ENCODE measurements at places on chromosomes 3 and 15.
A peak's percentile ranks its signal among the peaks of the same experiment; 100 is the strongest.

DNA sequence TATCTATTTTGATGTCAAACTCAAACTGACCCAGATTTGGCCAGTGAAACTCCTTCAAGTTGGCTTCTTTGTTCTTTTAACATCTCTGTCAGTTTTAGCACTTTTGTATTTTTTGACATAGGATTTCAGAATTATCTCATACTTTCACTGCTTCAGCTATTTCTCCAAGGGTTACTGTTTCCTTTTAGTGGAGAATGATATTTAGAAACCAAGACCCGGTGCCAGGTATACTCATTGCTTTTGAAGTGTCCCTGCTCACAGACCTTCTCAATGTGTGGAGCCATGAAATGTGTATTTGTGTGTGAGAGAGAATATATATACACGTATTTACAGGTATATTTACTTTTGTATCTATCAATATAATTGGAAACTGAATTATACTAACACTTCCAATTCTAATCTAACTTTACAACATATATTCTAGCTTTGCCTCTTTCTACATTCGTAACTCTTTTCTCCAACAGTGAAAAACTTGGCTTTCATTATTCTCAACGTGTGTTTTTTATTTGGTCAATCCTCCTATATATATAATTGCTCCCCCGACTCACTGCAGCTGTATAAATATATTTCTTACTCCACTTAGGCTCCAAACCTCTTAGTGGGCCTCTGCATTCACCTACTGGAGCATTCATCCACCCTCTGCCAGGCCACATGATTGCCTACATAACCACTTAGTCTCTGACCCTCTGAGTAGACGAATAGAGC lies 54.0 kb downstream of the OTOL1 start:
- no peak overlapping the region for H3K27ac ChIP-seq
- no peak for DNase-seq
- H3K4me3 ChIP-seq: no peak overlapping the region
- no peaks in the 10 kb centered on the region for H3K36me3 ChIP-seq
- H3K4me1 ChIP-seq: no peaks in the 10 kb centered on the region
- no peaks in the 10 kb centered on the region for H3K27me3 ChIP-seq

GRCh38 chr3:48475188-48475587 lies 28.7 kb downstream of the ATRIP start:
- H3K4me3 ChIP-seq: no peak overlapping the region
- DNase-seq: no peak
- H3K4me1 ChIP-seq: peaks cover 9% of the 10 kb centered on the region
- H3K27ac ChIP-seq: no peak overlapping the region
- H3K27me3 ChIP-seq: no peaks in the 10 kb centered on the region

GRCh38 chr3:114721864-114722263 lies 425.2 kb downstream of the ZBTB20 start:
- H3K4me1 ChIP-seq: peaks cover 58% of the 10 kb centered on the region
- H3K4me3 ChIP-seq: no peak overlapping the region
- no peak overlapping the region for H3K27ac ChIP-seq
- no peak for DNase-seq

DNA sequence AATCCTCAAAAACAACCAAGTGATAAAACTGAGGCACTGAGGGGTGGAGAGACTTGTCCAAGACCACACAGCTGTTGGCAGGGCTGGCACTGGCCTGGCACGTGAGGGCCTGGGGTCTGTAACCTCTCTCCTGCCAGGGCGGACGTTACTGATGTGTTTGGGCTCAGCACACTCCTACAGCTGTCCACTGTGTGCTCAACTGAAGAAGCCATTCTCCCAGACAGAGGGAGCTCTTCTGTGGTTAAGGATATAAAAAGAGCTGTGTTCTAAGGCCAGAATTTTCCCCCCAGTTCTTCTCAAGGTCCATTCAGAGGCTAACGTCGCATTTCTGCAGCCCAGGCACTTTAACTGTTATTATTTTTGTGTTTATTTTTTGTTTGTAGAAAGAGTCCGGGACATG lies 429.0 kb upstream of the ATP11B start:
- H3K4me3 ChIP-seq: no peak overlapping the region
- no peaks in the 10 kb centered on the region for H3K27me3 ChIP-seq
- H3K36me3 ChIP-seq: no peaks in the 10 kb centered on the region
- no peak for DNase-seq
- no peak overlapping the region for H3K27ac ChIP-seq

- H3K27ac ChIP-seq: no peak overlapping the region
- H3K36me3 ChIP-seq: no peaks in the 10 kb centered on the region
- DNase-seq: no peak
- no peaks in the 10 kb centered on the region for H3K27me3 ChIP-seq
These were observed 9.2 kb upstream of the MME start for GRCh38 chr3:155070932-155071387.

- no peak overlapping the region for H3K4me3 ChIP-seq
- no peak overlapping the region for H3K27ac ChIP-seq
- peaks cover 12% of the 10 kb centered on the region for H3K4me1 ChIP-seq
- no peaks in the 10 kb centered on the region for H3K27me3 ChIP-seq
These were observed 316.7 kb upstream of the TBL1XR1 start for GRCh38 chr3:177513815-177514610.

- H3K27me3 ChIP-seq: no peaks in the 10 kb centered on the region
- peaks cover 10% of the 10 kb centered on the region for H3K4me1 ChIP-seq
- peak; percentile 13 for DNase-seq
- H3K36me3 ChIP-seq: no peaks in the 10 kb centered on the region
- no peak overlapping the region for H3K4me3 ChIP-seq
- H3K27ac ChIP-seq: no peak overlapping the region
These were observed 4.8 kb downstream of the GALNT15 start for GRCh38 chr3:16179261-16179660.

DNA sequence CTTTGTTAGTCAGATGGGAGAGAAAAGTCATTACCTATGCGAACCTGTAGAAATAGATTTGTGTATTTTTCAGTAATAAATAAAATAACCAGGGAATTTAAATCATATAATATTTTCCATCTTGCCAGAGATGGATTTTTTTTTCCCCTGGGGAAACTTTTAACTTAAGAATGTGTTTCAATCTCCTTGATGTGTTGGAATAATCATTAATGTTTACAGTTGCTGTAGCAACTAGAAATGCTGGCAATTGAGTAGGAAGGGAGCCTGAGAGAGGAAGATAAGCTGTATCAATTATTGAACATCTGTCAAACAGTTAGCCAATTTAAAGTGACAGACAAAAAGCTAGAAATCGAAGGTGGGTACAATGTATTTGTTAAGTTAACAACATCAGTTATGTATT lies 259.5 kb downstream of the IL5RA start:
- peak overlapping the region; percentile 39 for H3K27ac ChIP-seq
- no peaks in the 10 kb centered on the region for H3K27me3 ChIP-seq
- no peak for DNase-seq
- no peaks in the 10 kb centered on the region for H3K36me3 ChIP-seq
- no peak overlapping the region for H3K4me3 ChIP-seq

GRCh38 chr15:67548236-67548852 lies 5.8 kb downstream of the MAP2K5 start:
- no peak overlapping the region for H3K4me3 ChIP-seq
- H3K27me3 ChIP-seq: no peaks in the 10 kb centered on the region
- DNase-seq: no peak
- H3K27ac ChIP-seq: no peak overlapping the region
- H3K36me3 ChIP-seq: peaks cover 3% of the 10 kb centered on the region

- H3K4me3 ChIP-seq: no peak overlapping the region
- DNase-seq: no peak
- H3K36me3 ChIP-seq: no peaks in the 10 kb centered on the region
- H3K27me3 ChIP-seq: no peaks in the 10 kb centered on the region
- no peaks in the 10 kb centered on the region for H3K4me1 ChIP-seq
- H3K27ac ChIP-seq: no peak overlapping the region
These were observed 688.6 kb upstream of the ZNF385D start for GRCh38 chr3:22439626-22440025.

- no peaks in the 10 kb centered on the region for H3K4me1 ChIP-seq
- no peaks in the 10 kb centered on the region for H3K27me3 ChIP-seq
- DNase-seq: no peak
- H3K4me3 ChIP-seq: no peak overlapping the region
- no peak overlapping the region for H3K27ac ChIP-seq
These were observed 10.3 kb downstream of the ALG1L2 start for GRCh38 chr3:130091958-130092357.

DNA sequence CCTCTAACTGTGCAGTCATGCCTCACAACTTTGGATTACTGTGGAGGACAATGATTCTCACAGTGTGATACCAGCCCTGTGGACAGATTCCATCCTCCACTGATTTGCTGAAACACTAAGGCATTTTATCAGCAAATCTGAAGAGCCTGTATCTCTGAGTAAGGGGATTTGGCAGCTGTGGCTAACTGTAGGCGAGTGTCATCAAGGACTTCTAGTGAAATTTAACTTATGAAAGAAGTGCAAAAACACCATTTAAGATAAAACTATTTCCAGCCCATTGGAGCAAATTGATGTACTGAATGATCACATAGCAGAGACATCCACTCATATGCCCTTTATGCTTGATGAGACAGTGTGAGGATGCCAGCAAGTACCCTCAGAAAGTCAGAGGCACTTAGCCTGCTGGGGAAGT lies 13.9 kb upstream of the TMPRSS7 start:
- DNase-seq: no peak
- H3K27me3 ChIP-seq: no peaks in the 10 kb centered on the region
- no peak overlapping the region for H3K4me3 ChIP-seq
- H3K4me1 ChIP-seq: no peaks in the 10 kb centered on the region
- no peaks in the 10 kb centered on the region for H3K36me3 ChIP-seq
- no peak overlapping the region for H3K27ac ChIP-seq

- no peak overlapping the region for H3K27ac ChIP-seq
- no peaks in the 10 kb centered on the region for H3K27me3 ChIP-seq
These were observed 51.5 kb downstream of the TTC23 start for GRCh38 chr15:99197856-99198255.

- H3K4me1 ChIP-seq: peaks cover 2% of the 10 kb centered on the region
- H3K36me3 ChIP-seq: no peaks in the 10 kb centered on the region
- H3K27ac ChIP-seq: peak overlapping the region; percentile 7
- peak overlapping the region; percentile 57 for H3K4me3 ChIP-seq
- no peaks in the 10 kb centered on the region for H3K27me3 ChIP-seq
These were observed 904 bp upstream of the MCTP2 start for GRCh38 chr15:94230431-94230882.

DNA sequence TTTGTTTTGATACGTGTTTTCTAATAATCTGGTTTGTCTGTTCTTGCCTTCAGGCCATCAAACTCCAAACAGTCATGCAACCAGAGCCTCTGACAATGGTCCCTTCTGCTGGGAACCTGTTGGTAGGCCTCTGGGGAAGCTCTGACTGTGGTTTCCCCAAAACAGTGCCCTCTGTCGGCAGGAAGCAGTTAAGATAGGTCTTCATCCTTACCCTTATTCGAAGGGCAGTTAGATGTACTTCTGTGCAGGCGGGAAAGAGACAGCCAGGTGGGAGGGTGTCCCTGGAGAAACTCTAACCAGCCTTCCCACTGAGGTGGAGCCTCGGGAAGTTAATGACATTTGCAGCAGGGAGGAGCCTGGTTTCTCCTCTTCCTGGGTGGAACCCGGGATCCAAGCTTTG lies 81.6 kb upstream of the CHMP2B start:
- H3K4me1 ChIP-seq: peaks cover 14% of the 10 kb centered on the region
- DNase-seq: no peak
- no peak overlapping the region for H3K4me3 ChIP-seq
- H3K36me3 ChIP-seq: no peaks in the 10 kb centered on the region
- no peaks in the 10 kb centered on the region for H3K27me3 ChIP-seq

- H3K36me3 ChIP-seq: no peaks in the 10 kb centered on the region
- no peak overlapping the region for H3K27ac ChIP-seq
- no peak for DNase-seq
- H3K4me1 ChIP-seq: no peaks in the 10 kb centered on the region
- H3K4me3 ChIP-seq: no peak overlapping the region
- no peaks in the 10 kb centered on the region for H3K27me3 ChIP-seq
These were observed 130.3 kb downstream of the MINAR1 start for GRCh38 chr15:79562403-79562815.

DNA sequence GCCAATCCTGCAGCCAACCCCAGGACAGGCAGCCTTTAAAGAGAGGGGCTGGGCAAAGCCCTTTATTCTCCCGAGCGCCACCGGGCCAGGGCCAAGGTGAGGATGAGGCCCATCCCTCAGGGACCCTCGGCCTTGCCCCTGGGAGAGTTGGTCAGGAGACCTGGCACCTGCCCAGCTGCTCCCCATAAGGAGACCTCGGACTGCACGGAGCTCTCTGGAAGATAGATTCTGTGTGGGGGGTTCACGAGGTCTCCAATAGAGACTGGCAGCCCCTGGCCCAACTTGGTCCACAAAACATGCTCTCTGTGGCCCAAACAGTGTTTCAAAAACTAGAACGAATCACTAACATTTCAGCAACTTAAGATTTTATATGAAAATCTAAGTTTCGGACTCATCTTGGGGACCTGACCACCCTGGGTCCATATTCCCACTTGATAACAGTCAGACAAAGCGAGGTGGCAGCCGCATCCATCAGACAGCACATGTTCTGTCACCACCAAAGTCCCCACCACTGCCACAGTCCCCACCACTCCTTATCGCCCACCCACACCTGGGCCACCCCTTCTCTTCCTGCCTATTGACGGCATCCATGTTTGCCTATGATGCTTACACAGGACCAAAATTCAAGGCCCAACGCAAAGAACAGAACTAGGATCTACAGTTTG lies 114.4 kb upstream of the RPL32 start:
- peak overlapping the region; percentile 13 for H3K27ac ChIP-seq
- no peak overlapping the region for H3K4me3 ChIP-seq
- H3K4me1 ChIP-seq: peaks cover 56% of the 10 kb centered on the region
- H3K36me3 ChIP-seq: no peaks in the 10 kb centered on the region
- DNase-seq: no peak
- no peaks in the 10 kb centered on the region for H3K27me3 ChIP-seq

- H3K4me3 ChIP-seq: no peak overlapping the region
- H3K36me3 ChIP-seq: no peaks in the 10 kb centered on the region
- H3K27ac ChIP-seq: no peak overlapping the region
These were observed 7.3 kb upstream of the CYP11A1 start for GRCh38 chr15:74374648-74375302.

- H3K4me3 ChIP-seq: no peak overlapping the region
- H3K27ac ChIP-seq: peak overlapping the region; percentile 36
- peaks cover 2% of the 10 kb centered on the region for H3K4me1 ChIP-seq
- H3K27me3 ChIP-seq: no peaks in the 10 kb centered on the region
- no peaks in the 10 kb centered on the region for H3K36me3 ChIP-seq
- DNase-seq: no peak
These were observed 45.5 kb downstream of the PPM1L start for GRCh38 chr3:160801386-160802118.

- peak overlapping the region; percentile 83 for H3K27ac ChIP-seq
- H3K4me3 ChIP-seq: no peak overlapping the region
- peaks cover 4% of the 10 kb centered on the region for H3K4me1 ChIP-seq
- no peaks in the 10 kb centered on the region for H3K27me3 ChIP-seq
These were observed 611 bp upstream of the USP19 start for GRCh38 chr3:49121132-49121736.

GRCh38 chr15:80423215-80423614 lies 19.0 kb downstream of the ARNT2 start:
- no peak overlapping the region for H3K27ac ChIP-seq
- no peaks in the 10 kb centered on the region for H3K27me3 ChIP-seq

GRCh38 chr3:7518456-7518855 lies 657.5 kb downstream of the GRM7 start:
- DNase-seq: no peak
- H3K36me3 ChIP-seq: no peaks in the 10 kb centered on the region
- H3K27me3 ChIP-seq: no peaks in the 10 kb centered on the region
- no peak overlapping the region for H3K4me3 ChIP-seq
